ENCODE measurements at places on chromosomes 7 and 10.

GRCh38 chr10:123999956-124000615 lies 93.3 kb downstream of the CHST15 start:
- DNase-seq: no peak

- no peak for DNase-seq
Measured at GRCh38 chr7:107505997-107506673, 36.3 kb downstream of the GPR22 start.

GRCh38 chr10:69172241-69172982 lies 7.6 kb upstream of the SUPV3L1 start:
- no peak for DNase-seq

DNA sequence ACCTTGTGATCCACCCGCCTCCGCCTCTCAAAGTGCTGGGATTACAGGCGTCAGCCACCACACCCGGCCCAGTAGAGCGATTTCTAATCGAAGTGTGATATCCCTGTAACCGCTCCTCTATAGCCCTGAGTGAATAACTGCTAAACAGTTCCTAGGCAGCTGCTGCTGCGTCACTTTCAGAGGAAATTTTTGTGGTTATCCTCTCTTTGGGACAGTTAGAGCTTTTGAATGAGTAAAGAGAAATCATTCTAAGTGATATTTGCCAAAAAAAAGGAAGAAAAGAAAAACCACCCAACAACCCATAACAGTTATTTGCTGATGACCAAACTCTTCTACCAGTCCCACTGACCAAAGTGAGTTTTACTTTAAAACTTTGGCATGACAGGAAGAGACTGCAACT lies 59.9 kb downstream of the MKX start:
- no peak for DNase-seq

- DNase-seq: no peak
Measured at GRCh38 chr10:30184397-30185033, 125.1 kb upstream of the JCAD start.

DNA sequence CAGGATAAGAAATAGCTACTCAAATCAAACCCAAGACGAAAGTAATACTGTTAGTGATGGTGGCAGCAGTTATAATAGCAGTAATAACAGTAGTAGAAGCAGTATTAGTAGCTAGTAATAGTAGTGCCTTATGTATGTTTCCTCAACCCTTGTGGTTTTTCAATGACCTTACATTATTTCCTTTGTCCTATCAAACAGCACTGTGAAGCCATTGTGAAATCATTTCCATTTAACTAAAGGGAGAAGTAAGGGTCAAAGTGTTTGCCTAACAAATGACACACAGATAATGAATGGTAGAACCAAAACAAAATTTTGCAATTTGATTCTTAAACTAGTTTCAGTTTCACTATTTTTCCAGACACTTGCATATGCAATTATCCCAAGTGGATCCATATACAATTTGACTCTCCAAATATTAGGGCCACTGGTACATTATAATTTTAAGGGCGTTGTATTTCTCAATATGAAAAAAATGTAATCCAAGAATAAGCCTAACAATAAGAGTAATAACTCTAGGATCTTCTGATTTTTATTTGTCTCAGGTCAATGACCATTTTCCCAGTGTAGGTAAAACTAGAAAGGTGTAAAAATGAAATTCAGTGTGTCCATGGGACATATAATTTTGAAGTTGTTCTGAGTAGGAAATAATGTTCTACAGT lies 33.7 kb upstream of the TMEM26 start:
- no peak for DNase-seq

GRCh38 chr7:138226001-138226476 lies 149.8 kb downstream of the AKR1D1 start:
- DNase-seq: no peak

GRCh38 chr10:77392236-77392721 lies 245.3 kb downstream of the KCNMA1 start:
- DNase-seq: no peak

DNA sequence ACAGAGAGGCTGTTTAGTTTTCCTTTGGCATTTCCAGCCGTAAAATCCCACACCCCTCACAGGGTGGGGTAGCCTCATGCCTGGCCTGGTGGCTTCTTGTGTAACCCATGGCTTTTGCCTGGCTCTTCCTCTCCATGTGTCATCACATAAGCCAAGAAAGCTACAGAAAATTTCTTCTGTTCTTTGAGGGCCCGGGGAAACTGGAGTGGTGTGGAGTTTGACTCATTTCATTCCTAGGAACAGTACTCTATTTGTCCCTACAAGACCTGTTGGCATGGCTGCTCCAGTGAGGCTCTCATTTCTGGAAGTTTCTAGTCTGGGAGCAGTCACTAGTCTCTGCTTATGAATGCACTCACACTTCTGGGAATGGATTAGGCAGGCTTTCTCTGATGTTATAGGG lies 523.9 kb downstream of the SUGCT start:
- no peak for DNase-seq

- DNase-seq: no peak
Measured at GRCh38 chr7:124366118-124366517, 333.3 kb upstream of the TMEM229A start.

DNA sequence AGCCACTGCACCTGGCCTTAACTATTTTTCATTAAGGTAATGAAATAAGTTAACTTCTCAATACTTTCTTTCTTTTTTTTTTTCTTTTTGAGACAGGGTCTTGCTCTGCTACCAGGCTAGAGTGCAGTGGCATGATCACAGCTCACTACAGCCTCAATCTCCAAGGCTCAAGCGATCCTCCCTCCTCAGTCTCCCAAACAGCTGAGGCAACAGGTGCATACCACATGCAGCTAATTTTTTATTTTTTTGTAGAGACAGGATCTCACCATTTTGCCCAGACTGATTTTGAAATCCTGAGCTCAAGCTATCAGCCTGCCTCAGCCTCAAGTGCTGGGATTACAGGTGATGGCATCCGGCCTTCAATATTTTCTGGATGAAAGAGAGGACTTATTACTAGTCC lies 21.0 kb downstream of the KMT2C start:
- DNase-seq: no peak

- DNase-seq: no peak
Measured at GRCh38 chr7:137539111-137539715, 195.7 kb upstream of the PTN start.

DNA sequence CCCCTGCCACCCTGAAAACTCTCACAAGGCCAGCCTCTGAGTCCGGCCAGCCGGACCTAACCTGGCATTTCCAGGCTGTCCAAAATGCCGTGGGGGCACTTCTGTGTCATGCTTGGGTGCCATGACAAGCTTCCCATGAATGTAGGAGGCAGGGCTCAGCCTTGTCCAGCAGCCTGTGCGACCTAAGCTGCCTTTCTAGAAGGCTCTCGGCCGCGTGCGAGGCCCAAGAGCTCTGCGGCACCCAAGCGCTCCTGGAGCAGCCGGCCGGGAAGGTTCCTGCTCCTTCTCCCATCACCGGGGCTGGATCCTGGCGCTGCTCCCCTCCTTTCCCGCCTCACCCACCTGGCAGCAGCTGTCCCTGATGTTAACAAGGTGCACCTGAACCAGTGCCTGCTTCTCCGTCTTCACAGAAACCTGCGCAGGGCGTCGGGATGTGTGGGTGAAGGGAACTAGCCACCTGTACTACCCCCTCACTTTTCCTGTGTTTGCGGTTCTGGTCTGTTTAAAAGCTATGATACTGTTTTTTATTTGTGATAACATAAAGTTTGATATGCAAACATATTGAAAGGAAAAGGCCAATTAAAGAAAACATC lies 6.1 kb downstream of the GPER1 start:
- no peak for DNase-seq

DNA sequence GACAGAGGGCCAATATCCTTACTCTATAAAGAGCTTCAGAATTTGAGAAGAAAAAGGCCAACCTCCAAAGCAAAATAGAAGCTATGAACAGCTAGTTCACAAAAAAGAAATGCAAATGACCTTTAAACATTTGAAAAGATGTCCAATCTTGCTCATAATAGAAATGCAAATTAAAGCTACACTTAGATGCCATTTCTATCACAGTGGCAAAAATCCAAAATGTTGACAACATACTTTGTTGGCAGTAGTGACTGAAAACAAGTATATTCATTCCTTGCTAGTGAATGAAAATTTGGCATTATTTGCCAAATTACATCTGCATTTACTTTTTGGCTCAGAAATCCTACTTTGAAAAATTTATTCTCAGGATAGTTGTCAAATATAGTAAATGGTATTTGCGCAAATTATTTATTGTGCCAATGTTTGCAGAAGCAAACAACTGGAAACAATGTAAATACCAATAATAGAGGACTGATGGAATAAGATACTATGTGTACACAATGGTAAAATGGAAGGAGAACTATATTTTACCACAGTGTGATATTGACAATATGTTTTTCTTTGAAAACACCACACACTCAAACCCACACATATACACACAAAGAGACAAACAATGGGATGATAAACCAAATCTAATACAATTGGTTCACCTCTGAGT lies 9.4 kb downstream of the TMEM106B start:
- no peak for DNase-seq

GRCh38 chr10:79148452-79149344 lies 79.9 kb downstream of the ZMIZ1 start:
- DNase-seq: no peak
